CD4-positive, alpha-beta T cell treated with Interleukin-17A for 1 hour (primary cell): ENCODE measurements at places on chromosomes 3 and 15.

- DNase-seq, result no peak
These were observed 109.2 kb upstream of the TPM1 start for GRCh38 chr15:62933386-62933785.

GRCh38 chr3:70312336-70312735 lies at the start of gene MDFIC2:
Gene MDFIC2, minus strand, starts transcription at chr3:70312638. Its CDS starts 665 bp downstream, at chr3:70311973.
- DNase-seq, result no peak

DNA sequence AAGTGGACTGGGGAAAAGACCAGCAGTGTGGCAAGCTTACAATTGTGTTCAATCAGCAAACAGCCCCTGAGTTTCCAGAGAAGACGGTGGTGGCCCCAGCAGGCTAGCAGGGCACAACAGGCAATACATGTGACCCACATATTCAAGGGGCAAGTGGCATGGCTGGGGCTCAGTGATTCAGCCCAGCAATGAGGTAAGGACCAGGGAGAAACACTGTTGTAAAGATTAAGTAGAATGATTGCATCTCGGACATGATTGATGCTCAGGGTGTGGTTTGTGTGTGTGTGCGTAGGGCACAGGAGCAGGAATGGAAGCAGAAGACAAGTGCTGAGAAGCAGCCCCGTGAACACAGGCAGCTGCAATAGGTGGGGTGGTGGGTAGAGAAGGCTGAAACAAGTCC lies 37.9 kb downstream of the KLHL6 start:
- no peak for DNase-seq

DNA sequence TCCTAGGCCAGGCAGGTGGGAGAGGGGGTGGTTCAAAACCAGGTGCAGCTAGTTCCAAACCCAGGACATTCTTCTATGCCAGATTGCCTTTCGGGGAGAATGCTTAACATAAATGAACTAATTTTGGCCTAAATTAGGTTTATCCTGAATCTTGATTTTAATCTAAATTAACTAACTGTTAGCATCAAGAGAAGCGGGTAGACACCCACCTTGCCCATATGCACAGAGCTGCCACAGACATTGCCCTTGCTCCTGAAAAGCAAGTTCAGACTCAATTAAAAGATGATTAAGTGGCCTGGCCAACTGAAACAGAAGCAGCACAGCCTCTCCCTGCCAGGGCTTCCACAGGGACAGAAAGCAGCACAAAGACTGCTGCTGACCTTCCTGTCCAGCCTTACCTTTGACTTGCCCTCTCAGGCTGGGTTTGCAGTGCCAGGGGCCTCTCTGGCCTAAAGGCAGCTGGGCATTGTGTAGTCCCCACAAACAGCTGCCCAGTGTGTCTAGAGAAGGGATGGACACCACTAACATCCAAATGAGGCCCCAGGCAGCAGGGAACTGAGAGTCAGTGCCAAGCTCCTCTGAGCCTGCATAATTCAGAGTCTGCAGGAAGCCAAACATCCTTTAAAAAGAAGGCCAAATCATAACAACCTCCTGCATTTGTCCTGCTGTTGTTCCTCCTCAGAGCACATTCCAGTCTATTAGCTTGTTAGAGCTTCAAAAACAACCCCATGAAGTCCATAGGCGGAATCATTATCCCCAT lies 15.4 kb upstream of the OXTR start:
- no peak for DNase-seq
